HTR-8/SVneo (cell line): ENCODE measurements at places on chromosomes 2 and 18.

DNA sequence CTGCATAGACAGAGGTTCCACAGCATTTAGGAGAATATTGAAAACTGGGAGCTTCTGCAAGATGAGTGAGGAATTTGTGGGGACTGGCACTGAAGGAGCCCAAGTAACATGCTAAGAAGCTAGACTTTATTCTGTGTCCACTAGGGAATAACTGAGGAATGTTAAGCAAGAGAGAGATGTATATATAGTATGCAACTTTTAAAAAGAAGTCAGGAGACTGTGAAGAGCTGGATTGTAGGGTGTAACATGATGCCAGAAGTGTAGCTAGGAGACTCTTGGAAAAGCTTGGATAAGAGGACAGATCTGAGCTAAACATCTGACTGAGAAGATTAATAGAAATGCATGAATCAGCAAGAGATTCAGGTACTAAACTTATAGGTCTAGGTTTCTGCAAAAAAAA, 270.6 kb upstream of the MMADHC start:
- no peak for DNase-seq

DNA sequence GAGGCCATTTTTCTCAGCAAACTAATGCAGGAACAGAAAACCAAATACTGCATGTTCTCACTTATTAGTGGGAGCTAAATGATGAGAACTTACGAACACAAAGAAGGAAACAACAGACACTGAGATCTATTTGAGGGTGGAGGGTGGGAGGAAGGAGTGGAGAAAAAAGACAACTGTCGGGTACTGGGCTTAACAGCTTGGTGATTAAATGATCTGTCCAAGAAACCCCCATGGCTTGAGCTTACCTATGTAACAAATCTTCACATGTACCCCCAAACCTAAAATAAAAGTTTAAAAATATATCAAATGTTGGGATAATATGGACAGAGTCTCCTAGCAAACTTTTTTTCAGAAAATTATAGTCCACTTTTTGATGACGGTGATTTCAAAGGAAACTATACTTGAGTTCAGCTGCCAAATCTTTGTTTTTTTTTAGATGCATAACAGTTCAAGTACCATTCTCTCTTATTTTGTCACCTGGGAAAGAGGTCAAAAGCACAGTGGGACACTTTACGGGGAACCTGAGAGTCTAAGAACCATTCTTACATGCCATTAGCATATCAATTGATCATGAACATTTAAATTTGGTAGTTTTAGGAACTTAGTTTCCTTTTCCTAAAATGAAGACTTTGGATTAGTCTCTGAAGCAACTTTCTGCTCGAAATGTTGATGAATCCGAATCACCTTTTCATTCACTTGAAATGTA, 835.0 kb downstream of the NRXN1 start:
- no peak for DNase-seq

DNA sequence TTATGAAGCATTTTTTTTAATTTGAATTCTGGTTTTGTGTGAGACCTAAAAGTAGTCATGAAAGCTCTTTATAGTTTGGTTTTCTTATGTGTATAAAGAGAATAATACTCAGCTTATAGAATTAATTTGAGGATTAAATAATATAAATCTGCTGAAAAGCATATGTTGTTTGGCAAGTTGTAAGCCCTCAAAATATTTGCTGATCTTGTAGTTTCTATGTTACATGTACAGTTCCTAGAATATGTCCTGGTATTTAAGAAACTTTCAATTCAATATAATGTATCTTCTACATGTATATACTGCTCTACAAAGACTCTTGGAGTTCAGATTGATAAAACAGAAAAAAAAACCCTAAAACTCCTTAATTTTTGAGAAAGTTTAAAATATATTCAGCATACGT, 605.5 kb upstream of the FAM98A start:
- DNase-seq = no peak

- no peak for DNase-seq
Observed at GRCh38 chr2:229849073-229849472, 72.7 kb downstream of the TRIP12 start.

DNA sequence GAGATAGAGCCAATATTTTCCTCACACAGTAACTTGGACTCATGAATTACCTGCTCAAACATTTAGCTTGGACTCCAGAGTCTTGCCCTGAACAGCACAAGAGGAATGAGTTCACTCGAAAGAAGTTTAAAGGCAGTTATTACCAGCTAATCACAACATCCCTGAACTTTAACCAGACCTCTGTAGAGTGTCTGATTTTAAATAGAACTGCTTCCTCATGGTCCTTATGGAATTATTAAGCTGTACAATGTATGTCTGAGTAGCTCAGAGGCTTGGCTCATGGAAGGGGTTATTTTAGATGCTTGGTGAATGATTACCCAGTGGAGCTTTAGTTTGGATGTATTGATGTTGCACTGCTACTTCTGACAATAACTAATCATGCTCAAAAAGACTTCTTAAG, 183.1 kb downstream of the FMNL2 start:
- DNase-seq = no peak

GRCh38 chr18:45228796-45229388, 386.4 kb upstream of the SLC14A2 start:
- no peak for DNase-seq

DNA sequence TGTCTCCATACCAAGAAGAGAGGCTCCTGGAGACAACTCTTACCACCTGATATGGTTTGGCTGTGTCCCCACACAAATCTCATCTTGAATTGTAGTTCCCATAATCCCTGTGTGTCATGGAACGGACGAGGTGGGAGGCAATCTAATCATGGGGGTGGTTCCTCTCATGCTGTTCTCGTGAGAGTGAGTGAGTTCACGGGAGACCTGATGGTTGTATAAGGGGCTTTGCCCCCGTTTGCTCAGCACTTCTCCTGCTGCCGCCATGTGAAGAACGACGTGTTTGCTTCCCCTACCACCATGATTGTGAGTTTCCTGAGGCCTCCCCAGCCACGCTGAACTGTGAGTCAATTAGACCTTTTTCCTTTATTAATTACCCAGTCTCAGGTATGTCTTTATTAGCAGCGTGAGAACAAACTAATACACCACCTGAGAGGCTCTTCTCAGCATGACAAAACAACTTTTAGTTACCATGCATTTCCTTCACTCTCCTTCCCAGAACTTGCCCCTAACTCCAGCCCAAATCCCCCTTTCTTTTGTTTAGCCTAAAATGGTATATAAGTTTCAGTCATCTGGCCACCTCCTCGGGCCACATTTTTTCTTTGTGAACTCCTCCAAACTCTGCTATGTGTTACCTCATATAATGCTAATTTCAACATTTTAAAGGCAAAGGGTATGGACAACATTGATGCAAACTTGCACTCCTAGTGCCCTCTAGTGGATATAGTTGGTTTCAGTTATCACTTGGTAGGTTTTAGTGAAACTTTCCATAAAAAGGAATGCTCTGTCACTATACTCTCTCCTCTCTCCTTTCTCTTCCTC, 58.6 kb upstream of the SLC25A52 start:
- DNase-seq = peak; percentile 18

GRCh38 chr2:48734576-48735303, 20.8 kb downstream of the LHCGR start:
- no peak for DNase-seq

DNA sequence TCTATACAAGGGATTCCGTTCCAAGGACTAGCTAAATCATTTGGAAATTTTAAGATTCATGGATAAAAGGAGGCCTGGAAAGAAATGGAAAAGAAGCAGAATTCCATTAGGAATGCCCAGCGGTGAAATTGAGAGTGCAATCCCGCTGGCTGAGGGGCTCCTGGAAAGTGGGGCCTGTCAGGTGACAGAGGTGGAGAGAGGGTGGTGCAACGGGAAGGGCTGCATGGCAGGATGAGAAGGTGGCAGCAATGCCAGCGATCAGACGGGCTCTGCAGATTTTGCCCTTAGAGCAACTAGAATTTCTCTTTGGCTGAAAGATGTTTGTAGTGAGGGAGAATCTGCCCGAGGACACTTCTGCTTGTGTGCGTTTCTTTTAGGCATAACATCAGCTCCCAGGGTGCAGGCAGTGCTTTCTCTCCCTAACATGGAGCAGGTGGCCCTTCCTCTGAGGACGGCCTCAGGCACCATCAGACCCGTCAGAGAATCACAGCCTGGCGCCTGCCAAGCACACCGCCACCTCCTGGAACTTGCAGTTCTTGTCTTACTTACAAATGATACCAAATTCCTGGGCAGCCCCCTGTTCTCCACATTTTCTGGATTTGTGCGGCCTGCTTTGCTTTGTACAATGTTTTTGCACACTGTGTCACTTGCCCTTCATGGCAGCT, 261.6 kb downstream of the NDUFA10 start:
- no peak for DNase-seq

DNA sequence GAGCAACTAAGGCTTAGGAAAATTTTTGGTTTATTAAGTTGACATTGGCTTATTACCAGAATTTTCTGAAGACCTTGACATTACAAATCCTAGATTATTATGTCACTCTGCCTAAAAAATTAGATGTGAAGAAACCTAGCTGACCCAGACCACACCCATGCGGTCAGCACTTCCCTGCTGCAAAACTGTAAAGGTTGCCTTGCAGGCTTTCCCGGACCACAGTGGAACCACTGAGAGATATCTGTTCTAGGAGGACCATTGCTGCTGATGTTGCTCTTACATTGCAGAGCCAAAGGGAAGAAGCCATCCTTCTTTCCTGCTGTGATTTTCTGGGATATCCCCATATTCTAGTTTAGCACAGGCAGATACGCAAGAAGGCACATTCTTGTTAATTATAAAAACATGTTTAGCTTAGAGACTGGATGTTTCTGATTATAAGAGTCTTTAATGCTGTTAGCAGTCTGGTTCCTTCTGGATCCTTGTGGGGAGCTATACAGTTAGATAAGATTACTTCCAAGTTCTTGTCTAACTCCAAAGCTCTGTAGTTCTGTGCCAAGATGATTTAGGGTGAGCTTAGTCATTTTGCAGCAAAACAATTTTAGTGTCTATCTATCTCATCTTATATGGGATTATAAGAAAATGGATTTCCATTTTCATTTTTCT, 70.2 kb downstream of the AOX1 start:
- DNase-seq = no peak

- DNase-seq = no peak
Observed at GRCh38 chr2:53695575-53695974, 72.0 kb upstream of the CHAC2 start.

DNA sequence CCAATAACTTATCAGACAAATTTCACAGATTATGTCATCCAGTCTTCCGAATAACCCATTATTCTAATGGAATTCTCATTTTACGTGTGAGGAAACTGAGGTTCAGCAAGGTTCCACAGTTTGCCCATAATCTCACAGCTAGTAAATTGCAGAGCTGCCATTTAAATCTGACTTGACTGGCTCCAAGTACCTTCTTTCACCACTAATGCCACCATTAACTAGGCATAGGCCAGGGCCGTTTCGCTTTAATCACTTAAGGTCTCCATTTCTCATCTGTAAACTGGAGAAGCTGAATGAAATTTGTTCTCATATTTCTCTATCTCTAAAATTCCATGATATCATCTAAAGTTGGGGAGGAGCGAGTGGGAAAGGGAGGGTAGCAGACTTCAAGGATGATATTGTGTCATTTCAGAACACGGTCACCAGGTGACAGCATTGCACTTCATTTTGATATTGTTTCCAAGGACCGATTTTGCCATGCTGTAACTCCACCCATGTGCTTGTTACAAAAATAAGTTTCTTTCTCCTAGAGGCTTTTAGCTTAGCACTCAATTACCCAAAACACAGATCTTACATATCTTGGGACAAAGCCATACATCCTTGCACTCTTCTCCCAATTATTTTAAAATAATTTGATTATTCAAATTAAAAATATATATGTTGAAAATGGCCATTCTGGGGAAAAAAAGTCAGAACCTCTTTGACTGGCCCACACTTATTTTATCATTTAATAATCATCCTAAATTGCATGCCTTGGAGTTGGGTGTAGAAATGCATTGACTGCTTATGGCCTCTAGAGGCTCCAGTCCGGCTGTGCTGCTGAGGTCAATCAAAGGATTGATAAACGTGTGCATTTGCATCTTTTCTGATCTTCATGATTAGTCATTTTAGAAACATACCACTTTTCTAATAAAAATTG, 123.8 kb downstream of the AKAIN1 start:
- peak; percentile 6 for DNase-seq

DNA sequence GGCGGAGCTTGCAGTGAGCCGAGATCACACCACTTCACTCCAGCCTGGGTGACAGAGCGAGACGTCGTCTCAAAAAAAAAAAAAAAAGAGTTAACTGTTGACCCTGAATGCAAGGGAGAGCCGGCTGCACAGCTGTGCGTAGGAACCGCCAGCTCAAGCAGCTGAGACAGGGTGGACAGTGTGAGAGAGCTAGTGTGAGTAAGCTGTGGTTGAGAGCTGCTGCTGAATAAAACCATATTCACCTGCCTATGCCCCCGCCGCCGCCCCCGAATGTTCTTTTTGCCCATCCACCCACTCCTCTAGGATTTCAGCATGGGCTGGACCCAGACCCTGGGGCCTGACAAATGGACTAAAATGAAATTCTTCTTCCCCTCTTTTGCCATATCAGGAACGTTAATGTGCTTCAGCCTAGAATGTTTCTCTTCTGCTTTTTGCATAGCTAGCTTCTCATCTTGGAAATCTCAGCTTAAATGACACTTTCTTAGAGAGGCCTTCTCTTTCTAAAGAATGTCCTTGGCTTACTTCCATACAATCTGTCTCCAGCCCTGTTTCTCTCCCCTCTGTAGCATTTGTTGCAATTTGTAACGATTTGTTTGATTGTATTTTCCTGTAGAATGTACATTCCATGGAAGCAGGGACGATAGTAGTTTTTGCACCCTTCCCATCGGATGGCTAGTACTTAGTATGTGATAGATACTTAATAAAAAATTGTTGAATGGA, 142.7 kb downstream of the KLHL14 start:
- DNase-seq = no peak

GRCh38 chr2:201904538-201905420, 98.4 kb downstream of the CDK15 start:
- no peak for DNase-seq

DNA sequence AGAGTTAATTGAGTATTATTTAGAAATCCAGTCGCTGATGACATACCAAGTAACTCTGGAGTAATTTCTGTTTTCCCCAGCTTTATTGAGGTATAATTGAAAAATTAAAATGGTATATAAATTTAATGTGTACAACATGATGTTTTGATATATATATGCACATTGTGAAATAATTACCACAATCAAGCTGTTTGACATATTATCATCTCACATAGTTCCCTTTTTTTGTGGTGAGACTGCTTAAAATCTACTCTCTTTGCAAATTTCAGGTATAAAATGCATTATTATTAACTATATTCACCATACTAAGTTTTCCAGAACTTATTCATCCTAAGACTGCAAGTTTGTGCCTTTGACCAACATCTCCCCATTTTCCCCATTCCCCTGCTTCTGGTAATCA, 25.0 kb upstream of the SPAG16 start:
- no peak for DNase-seq

GRCh38 chr2:191113761-191114160, 37.0 kb downstream of the STAT4 start:
- DNase-seq = no peak

DNA sequence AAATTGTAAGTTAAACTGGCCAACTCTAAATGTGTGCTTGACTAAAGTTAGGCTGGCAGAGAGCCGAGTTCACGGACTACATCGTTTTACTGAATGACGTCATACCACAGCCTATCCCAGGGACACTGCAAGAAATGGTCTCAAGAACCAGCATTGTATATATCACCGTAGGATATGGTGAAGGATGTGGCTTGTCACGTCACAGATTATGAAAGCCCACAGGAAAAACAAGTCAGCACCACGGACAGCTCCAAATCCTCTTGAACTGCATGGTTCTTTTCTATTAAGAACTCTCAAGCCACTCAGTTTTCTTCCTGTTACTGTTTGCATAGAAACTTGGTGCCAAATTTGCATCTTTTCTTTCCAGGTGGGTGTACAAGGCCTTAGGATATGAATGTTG, 85.1 kb upstream of the ACAA2 start:
- DNase-seq = peak; percentile 17
